ENCODE measurements at places on chromosomes 6 and 20.
A peak's percentile ranks its signal among the peaks of the same experiment; 100 is the strongest.

- DNase-seq: no peak
These were observed 24.1 kb downstream of the HLA-DRB1 start for GRCh38 chr6:32565511-32565910.

DNA sequence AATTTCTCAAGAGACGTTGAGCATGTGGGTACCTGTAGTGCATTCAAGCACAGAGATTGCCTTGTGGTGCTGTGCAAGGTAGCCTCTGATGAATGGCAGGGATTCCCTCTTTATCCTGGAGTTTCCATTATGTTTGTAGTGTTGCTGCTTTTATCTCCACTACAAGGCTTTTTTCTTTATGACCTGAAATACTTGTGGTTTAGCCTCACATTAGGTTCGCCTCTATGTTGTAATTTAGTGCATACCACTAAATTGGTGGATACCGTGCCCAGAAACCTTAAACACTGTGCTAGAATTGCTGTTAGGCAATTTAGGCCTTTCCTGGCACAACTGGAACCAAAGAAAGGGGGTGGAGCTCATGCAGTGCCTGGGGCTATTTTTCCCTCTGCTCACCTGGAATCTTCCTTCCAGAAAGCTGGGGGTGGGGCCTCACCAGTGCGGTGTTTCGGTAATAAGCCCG is 76.8 kb downstream of the NCOA7 start:
- DNase-seq: no peak

DNA sequence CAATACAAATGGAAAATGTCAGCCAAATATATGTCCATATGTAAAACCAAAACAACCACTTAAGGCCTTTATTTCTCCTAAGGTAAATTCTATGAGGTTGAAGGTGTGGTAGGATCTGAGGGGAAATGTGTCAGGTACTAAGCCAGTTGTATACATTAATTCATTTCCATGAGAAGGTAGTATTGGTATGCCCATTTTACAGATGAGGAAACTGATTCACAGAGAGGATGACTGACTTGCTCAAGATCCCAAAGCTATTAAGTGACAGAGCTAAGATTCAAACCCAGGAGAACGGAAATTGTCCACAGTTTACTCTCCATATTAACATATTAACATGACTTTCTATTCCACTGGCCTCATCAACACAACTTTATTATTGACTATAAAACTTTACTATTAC is 64.1 kb upstream of the MAP7 start:
- no peak for DNase-seq

GRCh38 chr20:57473246-57474048 is 51.5 kb downstream of the CTCFL start:
- DNase-seq: no peak

DNA sequence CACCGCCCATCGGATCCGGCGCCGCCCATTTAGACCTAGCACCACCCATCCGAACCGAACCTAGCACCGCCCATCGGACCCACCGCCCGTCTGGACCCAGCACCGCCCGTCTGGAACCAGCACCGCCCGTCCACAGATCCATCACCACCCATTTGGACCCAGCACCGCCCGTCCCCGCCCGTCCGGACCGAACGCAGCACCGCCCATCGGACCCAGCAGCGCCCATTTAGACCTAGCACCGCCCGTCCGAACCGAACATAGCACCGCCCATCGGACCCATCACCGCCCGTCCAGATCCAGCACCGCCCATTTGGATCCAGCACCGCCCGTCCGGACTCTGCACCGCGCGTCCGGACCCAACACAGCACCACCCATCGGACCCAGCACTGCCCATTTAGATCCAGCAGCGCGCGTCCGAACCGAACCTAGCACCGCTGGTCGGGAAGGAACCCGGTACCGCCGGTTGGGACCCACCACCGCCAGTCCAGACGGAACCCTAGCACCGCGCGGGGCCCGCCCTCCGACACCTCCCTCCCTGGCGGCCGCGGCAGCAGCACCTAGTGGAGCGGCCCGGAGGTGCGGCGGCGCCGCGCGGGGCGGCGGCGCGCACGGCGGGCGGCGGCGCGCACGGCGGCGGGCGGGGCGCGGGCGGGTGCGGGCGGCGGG is 348 bp upstream of the AFDN start:
- peak; percentile 50 for DNase-seq

GRCh38 chr6:50826803-50827202 is 8.1 kb downstream of the TFAP2B start:
- DNase-seq: no peak

DNA sequence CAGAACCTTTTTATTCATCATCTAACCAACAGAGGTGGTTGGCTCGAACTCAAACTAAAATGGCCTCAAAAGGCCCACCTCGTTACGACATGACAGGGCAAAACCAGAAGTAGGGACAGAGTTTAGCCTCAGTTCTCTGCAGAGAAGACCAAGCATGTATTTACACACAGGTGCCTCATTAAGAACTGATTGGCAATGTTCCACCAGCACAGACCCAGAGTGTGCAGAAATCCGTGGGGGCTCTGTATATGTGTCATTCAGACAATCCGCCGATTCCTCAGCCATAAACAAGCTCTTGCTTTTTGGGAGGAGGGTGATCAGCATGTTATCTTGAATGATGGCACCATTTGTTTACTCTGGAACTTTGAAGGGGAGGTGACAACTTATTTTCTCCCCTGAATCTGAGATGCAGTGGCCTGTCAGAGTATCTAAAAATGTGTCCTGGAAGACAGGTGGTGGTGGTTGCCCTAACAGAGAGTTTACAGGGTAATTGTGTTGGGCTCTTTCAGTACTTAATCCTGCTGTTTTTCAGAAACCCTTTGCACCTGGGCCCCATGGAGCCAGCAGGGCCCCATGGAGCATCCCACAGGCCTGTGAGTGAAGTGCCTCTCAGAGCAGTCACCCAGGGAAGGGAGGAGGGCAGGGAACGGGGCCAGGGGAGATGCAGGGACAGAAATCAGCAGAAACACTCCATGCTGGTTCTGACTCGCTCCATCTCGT is 29.1 kb upstream of the C20orf203 start:
- DNase-seq: no peak

DNA sequence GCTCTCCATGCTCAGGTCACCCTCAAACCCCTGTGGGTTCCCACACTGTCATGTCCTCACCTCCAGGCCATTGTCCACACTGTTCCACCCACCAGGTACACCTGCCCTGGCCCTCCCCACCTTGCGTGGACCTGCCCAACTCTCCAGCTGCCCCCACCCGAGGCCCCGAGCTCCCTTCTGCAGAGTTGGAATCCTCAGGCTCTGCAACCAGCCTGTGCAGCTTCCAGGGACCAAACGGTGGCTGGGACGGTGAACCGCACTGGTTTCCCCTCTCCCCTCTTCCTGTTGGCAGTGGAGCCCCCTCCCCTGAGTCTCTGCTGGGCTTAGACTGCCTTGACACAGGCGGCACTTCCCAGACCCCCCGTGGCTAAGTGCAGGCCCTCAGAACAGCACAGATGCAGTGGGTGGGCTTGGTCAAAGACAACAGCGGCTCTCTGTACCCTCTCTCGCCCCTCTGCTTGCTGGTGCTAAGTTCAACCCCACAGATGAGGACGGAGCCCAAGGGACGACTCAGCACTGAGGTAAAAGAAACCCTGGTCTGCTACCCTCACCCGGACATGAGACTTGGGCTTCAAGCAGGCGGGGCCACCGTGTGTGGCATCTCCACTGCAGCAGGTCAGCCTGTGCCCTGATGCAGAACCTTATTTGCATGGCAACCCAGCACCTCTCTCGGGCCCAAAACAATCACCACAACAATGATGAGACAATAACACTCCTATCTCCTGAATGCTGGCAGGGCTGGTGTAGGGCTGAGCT is 11.0 kb downstream of the ZBP1 start:
- no peak for DNase-seq

All from neural crest cell (in vitro differentiated cells).